ENCODE measurements at places on chromosomes 7 and 10. TPM values are rescaled to one million over a fixed set of nuclear protein-coding genes. Genes with fewer than 3 reads are reported as not detected.

The EXOC4 gene
- 51.2 TPM for total RNA-seq

The MTERF1 gene
- 19.3 TPM for total RNA-seq

The PPP1R3A gene
- 0.05 TPM for total RNA-seq

The OR2A25 gene
- total RNA-seq = not detected

The PNLIPRP2 gene
- not detected for total RNA-seq

The IGFBP3 gene
- total RNA-seq = 37.0 TPM

The DPCD gene
- total RNA-seq = 14.2 TPM

The SEMA3E gene
- 3.1 TPM for total RNA-seq

The PNLIPRP1 gene
- total RNA-seq = not detected

The CDK14 gene
- 9.0 TPM for total RNA-seq

- no peak for DNase-seq
- H3K4me3 ChIP-seq = no peak overlapping the region
- no peaks in the 10 kb centered on the region for H3K4me1 ChIP-seq
Measured at GRCh38 chr7:123615344-123615743, 13.7 kb downstream of the ASB15 start.

DNA sequence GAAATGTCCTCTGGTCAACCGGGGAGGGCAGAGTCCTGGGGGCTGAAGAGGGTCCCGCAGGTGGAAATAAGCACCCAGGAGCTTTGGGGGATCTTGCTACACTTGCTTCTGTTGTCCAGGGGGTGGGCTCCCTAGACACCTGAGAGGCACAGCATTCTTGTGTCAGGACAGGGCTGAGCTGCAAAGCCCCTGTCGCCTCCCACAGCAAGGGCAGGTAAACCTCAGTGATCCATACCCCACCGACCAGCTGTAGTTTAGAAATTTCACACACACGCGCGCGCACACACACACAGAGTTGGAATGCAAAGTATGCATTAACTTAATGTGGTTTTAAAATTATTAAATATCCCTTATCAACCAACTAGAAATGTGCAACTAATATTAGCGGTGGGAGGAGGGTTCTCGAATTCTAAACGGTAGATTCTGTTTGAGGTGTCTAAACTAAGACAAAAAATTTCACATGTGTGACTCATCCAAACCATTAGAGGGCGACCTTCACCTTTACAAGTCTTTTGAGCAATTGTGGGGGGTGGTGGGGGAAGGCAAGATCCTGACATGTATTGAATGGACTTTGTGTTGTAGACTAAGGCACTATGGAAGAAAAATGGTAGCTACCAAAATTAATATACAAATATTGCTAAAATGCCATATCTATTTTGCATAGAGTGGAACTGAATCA, 34.3 kb upstream of the PTF1A start:
- peaks cover 2% of the 10 kb centered on the region for H3K27me3 ChIP-seq
- DNase-seq = peak; percentile 11

- H3K36me3 ChIP-seq = no peaks in the 10 kb centered on the region
- H3K27me3 ChIP-seq = no peaks in the 10 kb centered on the region
- no peak overlapping the region for H3K4me3 ChIP-seq
- no peak overlapping the region for H3K27ac ChIP-seq
Measured at GRCh38 chr10:125009661-125010161, 67.8 kb downstream of the ZRANB1 start.

- no peaks in the 10 kb centered on the region for H3K27me3 ChIP-seq
- H3K27ac ChIP-seq = no peak overlapping the region
- no peak overlapping the region for H3K4me3 ChIP-seq
- no peak for DNase-seq
- no peaks in the 10 kb centered on the region for H3K4me1 ChIP-seq
Measured at GRCh38 chr7:30074422-30075030, 46.3 kb downstream of the PLEKHA8 start.

- H3K36me3 ChIP-seq = no peaks in the 10 kb centered on the region
- no peak overlapping the region for H3K27ac ChIP-seq
- no peaks in the 10 kb centered on the region for H3K4me1 ChIP-seq
- H3K27me3 ChIP-seq = no peaks in the 10 kb centered on the region
- peak; percentile 40 for DNase-seq
Measured at GRCh38 chr10:95841661-95842498, 65.9 kb upstream of the CC2D2B start.

GRCh38 chr7:126856691-126857291, 395.9 kb downstream of the GRM8 start:
- H3K27me3 ChIP-seq = no peaks in the 10 kb centered on the region
- H3K4me1 ChIP-seq = no peaks in the 10 kb centered on the region
- no peaks in the 10 kb centered on the region for H3K36me3 ChIP-seq
- DNase-seq = no peak
- H3K4me3 ChIP-seq = no peak overlapping the region
- H3K27ac ChIP-seq = no peak overlapping the region

GRCh38 chr7:127417346-127417745, 24.8 kb upstream of the ZNF800 start:
- H3K27ac ChIP-seq = no peak overlapping the region
- DNase-seq = no peak
- H3K27me3 ChIP-seq = no peaks in the 10 kb centered on the region
- peaks cover 7% of the 10 kb centered on the region for H3K4me1 ChIP-seq
- H3K4me3 ChIP-seq = no peak overlapping the region
- no peaks in the 10 kb centered on the region for H3K36me3 ChIP-seq

DNA sequence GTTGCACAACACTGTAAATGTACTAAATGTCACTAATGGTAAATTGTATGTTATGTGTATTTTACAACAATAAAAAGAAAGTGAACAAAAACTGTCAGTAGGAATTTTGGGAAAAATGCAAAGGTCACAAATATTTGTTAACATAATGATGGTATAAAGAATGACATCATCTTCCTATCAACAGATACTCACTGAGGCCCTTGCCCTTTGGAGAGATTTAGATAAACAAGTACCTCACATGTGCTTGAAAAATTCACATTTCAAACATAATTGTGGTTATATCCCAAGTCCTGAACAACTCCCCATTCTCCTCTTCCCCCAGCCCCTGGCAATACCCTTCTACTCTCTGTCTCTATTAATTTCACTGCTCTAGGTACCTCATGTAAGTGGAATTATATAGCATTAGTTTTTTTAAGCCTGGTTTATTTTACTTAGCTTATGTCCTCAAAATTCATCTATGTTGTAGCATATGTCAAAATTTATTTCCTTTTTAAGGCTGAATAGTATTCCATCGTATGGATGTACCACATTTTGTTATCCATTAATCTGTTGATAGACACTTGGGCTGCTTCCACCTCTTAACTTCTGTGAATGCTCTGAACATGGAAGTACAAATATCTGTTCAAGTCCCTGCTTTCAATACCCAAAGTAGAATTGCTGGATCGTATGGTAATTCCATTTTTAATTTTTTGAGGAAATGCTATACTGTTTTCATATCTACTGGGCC, 90.5 kb downstream of the WIPF3 start:
- no peaks in the 10 kb centered on the region for H3K4me1 ChIP-seq
- no peak overlapping the region for H3K4me3 ChIP-seq
- H3K27me3 ChIP-seq = no peaks in the 10 kb centered on the region
- no peak overlapping the region for H3K27ac ChIP-seq

- no peak overlapping the region for H3K4me3 ChIP-seq
- H3K27ac ChIP-seq = no peak overlapping the region
Measured at GRCh38 chr10:69202332-69202731, 17.8 kb upstream of the HKDC1 start.

- no peak overlapping the region for H3K4me3 ChIP-seq
- no peak for DNase-seq
- H3K27ac ChIP-seq = no peak overlapping the region
- no peaks in the 10 kb centered on the region for H3K36me3 ChIP-seq
- H3K4me1 ChIP-seq = peaks cover 5% of the 10 kb centered on the region
Measured at GRCh38 chr10:43965033-43965917, 316.6 kb upstream of the ZNF32 start.

DNA sequence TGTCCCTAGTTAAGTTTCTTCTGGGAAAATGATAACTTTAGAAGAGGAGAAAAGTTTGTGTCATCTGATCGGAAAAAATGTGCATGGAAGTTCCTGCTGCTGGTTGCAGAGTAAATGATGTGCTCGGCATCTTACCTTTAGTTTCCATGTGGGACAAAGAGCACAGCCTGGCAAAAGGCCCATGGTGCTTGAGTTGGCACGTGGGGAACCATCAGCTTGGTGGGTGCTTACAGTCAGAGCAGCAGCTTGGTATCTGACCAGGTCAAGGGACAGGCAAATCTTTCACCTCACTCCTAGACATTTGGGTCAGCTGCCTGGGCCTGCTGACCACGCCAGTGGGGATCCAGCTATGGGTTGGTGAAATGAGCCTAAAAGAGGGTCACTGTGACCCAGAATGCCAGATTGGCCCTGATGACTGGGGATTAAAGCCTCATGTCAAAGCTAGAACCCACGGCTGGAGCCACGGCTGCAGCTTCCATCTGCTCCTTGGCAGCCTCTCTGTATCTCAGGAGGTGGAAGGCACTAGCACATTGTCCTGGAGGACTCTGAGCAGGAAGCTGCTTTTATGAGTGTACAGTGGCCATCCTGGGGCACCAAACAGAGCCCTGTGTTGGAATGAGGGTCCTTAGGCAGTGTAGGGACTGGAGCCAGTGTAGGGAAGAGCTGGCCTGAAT, 24.7 kb downstream of the VWC2 start:
- H3K27ac ChIP-seq = no peak overlapping the region
- DNase-seq = no peak
- no peak overlapping the region for H3K4me3 ChIP-seq
- no peaks in the 10 kb centered on the region for H3K27me3 ChIP-seq

GRCh38 chr10:34655286-34656170, 159.6 kb downstream of the PARD3 start:
- no peaks in the 10 kb centered on the region for H3K36me3 ChIP-seq
- H3K4me3 ChIP-seq = no peak overlapping the region
- DNase-seq = peak; percentile 43

DNA sequence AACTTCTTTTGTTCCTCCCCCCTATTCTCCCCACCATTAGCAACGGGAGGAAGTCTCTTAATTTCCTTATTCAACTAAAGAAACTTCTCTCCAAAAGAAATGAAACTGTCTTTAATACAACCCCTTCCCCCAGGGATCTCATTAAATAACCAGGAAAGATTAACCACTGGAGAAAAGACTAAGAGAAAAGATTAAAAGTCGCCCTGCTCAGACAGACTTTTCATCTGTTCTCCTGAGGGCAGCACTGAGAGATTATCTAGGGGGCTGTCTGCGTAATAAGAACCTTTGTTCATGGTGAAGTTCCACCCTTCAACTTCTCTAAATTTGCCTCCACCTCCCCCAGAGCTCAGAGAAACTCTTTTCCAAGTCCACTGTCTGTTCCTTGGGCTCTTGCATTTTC, 105.5 kb downstream of the HGF start:
- H3K4me3 ChIP-seq = no peak overlapping the region
- H3K27ac ChIP-seq = no peak overlapping the region
- no peak for DNase-seq
- H3K27me3 ChIP-seq = no peaks in the 10 kb centered on the region
- H3K36me3 ChIP-seq = no peaks in the 10 kb centered on the region
- H3K4me1 ChIP-seq = no peaks in the 10 kb centered on the region

GRCh38 chr10:66637273-66638036, 288.4 kb upstream of the LRRTM3 start:
- no peaks in the 10 kb centered on the region for H3K36me3 ChIP-seq
- H3K27ac ChIP-seq = no peak overlapping the region
- H3K4me1 ChIP-seq = no peaks in the 10 kb centered on the region

- DNase-seq = no peak
- no peaks in the 10 kb centered on the region for H3K36me3 ChIP-seq
- H3K4me1 ChIP-seq = no peaks in the 10 kb centered on the region
- no peaks in the 10 kb centered on the region for H3K27me3 ChIP-seq
- H3K27ac ChIP-seq = no peak overlapping the region
- H3K4me3 ChIP-seq = no peak overlapping the region
Measured at GRCh38 chr10:94085766-94086437, 92.2 kb downstream of the PLCE1 start.

DNA sequence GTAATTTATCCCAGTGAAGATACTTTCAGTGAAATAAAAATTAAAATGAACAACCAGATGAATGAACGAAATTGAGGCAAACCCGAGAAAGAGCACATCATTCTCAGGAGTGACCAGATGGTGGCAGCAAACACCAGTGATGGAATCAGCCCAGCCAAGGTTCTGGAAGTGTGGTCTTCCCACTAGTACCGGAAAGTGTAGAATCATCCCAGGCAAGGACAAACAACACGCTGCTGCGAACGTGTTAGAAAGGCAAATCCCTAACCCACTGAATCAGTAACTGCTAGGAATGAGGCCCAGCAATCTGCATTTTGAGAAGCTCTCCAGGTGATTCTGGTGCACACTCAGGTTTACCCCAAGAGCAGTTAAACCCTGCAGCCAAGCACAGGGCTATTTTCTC, 15.5 kb upstream of the SLC18A3 start:
- H3K36me3 ChIP-seq = no peaks in the 10 kb centered on the region
- H3K27me3 ChIP-seq = peaks cover 2% of the 10 kb centered on the region

GRCh38 chr10:128150561-128150960, 24.3 kb upstream of the MKI67 start:
- H3K36me3 ChIP-seq = no peaks in the 10 kb centered on the region
- DNase-seq = no peak
- H3K4me1 ChIP-seq = peaks cover 3% of the 10 kb centered on the region

DNA sequence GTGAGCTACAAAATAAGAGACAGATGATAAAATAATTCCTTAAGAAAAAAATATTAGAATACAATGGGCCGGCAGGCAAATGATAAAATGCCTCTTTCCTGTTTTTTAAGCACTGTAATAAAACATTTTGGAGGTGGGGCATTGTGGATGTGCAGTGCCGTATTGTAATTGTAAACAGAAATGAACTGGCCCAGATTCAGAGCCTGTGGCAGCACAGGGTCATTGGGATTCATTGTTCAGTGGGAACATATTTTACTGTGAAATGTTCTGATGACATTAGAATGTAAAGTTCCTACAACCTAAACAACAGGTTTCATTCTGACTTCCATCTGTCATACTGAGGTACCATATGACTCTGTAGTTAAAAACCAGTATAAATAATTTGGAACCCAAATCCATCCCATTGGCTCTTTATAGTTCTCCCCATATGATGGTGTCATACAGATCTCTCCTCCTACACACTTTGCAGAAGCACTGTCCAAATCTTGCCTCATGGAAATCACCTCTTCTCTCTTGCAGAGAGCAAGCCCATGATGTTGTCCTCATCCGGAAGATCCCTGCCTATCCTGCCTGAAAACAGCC, 264.6 kb downstream of the WDR37 start:
- no peaks in the 10 kb centered on the region for H3K36me3 ChIP-seq
- H3K27ac ChIP-seq = no peak overlapping the region
- H3K4me3 ChIP-seq = no peak overlapping the region
- no peaks in the 10 kb centered on the region for H3K4me1 ChIP-seq
- peaks cover 2% of the 10 kb centered on the region for H3K27me3 ChIP-seq

DNA sequence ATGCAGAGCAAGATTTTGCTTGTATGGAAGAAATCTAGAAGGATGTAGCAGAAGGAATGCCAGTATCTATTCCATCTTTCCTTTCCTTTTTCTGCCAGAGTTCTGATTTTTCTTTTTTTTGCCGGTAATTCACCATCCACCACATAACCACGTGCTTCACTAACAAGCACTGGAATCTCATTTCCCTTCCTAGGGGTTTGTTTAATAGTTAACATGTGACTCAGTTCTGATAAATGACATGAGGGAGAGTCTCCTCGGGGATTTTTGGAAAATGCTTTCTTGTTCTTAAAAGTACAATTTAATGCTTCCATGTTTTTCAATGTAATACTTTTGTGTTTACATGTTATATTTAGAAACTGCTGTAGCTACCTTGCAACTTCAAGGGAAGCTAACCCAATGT, 590.2 kb downstream of the SH2D4B start:
- no peak overlapping the region for H3K4me3 ChIP-seq
- H3K4me1 ChIP-seq = no peaks in the 10 kb centered on the region
- no peaks in the 10 kb centered on the region for H3K36me3 ChIP-seq
- DNase-seq = no peak

- no peak overlapping the region for H3K27ac ChIP-seq
- no peak for DNase-seq
- no peaks in the 10 kb centered on the region for H3K36me3 ChIP-seq
- no peak overlapping the region for H3K4me3 ChIP-seq
Measured at GRCh38 chr10:63841761-63842160, 320.6 kb downstream of the REEP3 start.

Measured in thymus (tissue), 14 donors.